ENCODE measurements at places on chromosomes 3 and 15. TPM values are rescaled to one million over a fixed set of nuclear protein-coding genes. Genes with fewer than 3 reads are reported as not detected.
A peak's percentile ranks its signal among the peaks of the same experiment; 100 is the strongest.

DNA sequence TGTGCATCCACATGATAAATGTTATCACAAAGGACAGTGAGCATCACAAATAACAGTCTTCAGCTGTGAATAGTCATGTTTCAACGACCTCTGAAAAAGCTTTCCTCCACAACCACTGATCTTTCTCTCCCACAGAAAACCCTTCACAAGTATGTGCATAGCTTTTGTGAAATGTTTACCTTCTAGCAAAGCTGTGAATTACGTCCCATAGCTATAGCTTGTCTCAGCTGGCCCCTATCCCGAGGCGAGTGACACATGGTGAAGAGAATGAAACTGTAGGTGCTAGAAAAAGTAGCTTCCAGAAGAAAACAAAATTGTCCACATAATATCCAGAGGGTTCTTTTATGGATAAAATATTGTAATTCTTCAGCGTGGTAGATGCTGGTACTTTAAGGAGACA, 182.0 kb downstream of the FGF12 start:
- DNase-seq = no peak

DNA sequence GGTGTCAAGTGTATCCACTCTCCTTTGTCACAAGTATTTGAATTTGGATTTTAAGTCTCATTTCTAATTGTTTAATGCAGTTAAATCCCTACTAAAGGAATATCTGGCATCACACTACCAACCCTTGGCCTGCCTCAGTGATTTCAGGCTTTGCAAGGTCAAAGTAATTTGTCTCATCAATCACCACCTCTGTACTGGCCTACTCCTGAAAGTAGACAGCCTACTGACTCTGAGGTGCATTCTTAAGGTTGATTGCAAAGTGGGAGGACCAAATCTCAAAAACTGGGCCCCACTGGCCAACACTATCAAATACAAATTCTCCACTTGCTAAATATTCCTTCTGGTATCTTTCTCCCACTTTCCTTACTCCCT, 851 bp upstream of the TEX55 start:
- no peak for DNase-seq

GRCh38 chr3:125025642-125026041, 30.2 kb downstream of the HEG1 start:
- no peak for DNase-seq

- no peak for DNase-seq
These were observed 147.9 kb upstream of the THBS1 start for GRCh38 chr15:39432912-39433348.

ZMYND10 gene
- 5.2 TPM for total RNA-seq

DNA sequence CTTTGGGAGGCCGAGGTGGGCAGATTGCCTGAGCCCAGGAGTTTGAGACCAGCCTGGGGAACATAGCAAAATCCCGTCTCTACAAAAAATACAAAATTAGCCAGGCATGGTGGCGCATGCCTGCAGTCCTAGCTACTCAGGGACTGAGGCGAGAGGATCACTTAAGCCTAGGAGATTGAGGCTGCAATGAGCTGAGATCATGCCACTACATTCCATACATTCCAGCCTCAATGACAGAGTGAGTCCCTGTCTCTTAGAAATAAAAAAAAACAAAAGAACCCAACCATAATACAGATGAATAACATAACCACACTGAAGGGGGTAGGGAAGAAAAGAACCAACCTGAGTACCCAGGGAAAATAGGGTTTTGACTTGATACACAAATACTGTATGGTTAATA, 19.7 kb upstream of the CGNL1 start:
- DNase-seq = peak; percentile 64

Measured in RPMI7951 (cell line).